Activated T-cell treated with anti-CD3 and anti-CD28 coated beads for 48 hours (primary cell): ENCODE measurements at places on chromosomes 5 and 9.

- DNase-seq = no peak
Observed at GRCh38 chr9:101849102-101849707, 110.8 kb upstream of the GRIN3A start.

- DNase-seq = peak; percentile 45
Observed at GRCh38 chr9:36995927-36996705, 38.0 kb downstream of the PAX5 start.

- DNase-seq = no peak
Observed at GRCh38 chr5:173612948-173613347, 3.5 kb downstream of the BOD1 start.

DNA sequence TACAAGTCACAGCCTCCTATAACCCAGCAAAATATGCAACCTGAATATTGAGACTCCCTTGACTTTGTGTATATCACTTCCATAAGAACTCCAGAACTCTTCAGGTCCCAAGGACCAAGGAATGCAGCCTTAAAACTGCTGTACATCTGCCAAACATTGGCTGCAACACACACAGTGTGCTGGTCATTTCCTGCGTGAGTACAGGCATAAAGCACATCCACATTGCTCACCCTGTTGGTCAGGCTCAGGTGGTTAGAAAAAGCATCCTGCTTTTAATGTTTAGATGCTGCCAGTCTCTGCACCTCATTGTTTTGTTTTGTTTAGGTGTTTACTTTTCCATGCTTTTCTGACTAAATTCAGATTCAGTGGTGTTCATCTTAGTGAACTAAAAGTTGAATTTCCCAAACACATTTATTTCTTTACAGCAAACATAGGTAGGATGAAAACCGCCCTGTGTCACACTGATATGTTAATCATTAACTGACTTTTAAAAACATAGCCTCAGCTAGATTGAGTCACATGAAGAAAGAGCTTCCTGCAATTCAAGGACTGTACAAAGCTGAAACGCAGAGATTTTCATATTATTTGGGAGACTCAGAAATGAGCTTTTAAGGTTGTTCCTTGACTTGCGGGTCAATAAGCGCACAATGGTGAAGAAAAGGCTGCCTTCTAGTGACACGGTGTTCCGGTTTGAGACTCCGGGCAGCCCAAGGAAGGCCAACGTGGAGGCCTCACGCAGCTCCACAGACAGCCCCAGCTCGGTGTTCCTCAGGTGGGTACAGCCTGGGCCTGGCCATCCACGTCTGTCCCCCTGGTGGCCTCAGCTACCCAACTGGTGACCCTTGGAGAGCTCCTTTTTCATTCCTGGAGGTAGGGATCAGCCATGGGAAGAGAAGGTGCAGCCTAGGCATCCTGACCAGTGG lies 52.2 kb upstream of the GRAMD2B start:
- no peak for DNase-seq

DNA sequence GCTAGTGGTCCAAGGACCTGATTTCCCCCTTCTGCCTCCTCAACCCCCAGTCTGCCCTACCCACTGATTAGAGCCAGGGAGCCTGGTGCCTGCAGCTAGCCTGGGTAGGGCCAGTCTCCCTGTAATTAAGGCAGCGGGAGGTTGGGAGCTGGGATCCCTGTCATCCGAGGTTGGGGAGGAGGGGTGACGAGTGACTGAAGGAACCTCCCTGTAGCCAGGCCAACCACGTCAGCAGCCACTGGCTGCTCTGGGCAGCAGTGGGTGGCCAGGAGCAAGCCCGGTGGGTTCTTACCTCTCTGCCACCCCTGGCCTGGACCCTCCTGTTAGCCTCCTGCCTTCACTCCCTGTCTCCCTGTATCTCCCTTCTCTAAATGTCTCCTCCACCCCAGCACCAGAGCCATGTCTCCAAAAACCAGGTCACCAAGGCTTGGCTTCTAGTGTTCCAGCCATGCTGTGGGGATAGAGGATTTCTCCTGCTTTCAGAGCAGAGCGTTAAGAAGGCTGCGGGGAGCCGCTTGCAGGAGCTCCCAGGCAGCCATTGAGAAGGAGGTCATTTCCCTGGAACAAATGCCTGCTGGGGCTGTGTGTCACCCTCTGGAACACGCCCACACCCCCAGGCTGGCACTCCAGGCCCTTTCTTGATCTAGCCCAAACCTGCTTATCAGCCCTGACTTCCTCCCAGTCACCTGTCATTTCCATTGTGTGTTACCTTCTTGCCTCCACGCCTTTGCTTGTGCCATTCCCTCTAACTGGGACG lies 65.0 kb upstream of the GGTA1 start:
- no peak for DNase-seq

DNA sequence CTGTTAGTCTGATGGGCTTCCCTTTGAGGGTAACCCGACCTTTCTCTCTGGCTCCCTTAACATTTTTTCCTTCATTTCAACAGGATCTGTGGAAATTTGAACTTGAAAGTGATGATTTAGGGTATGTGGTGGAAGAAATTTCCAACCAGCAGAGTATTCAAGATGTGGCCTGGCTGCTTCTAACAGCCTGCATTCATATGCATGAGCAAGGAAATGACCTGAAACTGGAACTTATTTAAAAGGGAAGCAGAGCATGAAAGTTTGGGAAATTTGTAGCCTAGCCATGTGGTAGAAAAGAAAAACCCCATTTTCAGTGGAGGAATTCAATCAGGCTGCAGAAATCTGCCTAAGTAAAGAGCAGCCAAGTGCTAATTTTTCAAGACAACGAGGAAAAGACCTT lies 41.7 kb downstream of the UNC13B start:
- DNase-seq = no peak

- DNase-seq = no peak
Observed at GRCh38 chr5:13591621-13592020, 352.9 kb downstream of the DNAH5 start.

DNA sequence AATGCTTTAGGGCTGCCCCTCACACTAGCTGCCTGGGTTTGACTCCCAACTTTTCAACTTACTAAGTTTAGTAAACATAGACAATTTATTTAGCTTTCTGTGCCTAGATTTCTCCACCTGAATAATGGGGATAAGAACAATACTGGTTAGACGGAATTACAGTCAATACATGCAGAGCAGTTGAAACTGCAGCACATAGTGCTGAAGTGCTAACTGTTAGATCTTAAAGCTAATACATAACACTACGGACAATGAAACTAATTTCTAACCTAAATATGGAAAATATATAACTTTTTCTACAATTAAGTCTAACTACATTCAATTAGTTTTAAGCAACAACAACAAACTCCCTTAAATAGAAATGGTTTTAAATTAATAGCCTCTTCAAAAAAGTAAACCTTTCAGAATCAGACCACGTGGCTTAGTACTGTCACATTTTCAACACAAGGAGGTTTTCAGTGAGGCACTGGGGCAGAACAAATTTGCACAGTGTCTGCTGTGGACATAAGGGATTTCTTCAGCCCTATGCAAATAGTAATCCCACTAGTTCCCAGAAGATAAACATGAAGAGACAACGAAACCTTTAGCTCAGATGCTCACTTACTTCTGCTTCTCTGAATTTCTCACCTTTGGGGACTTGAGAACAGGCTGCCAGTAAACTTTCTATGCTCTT lies 293.4 kb downstream of the EDIL3 start:
- DNase-seq = no peak

- no peak for DNase-seq
Observed at GRCh38 chr9:92538541-92538940, 2.8 kb upstream of the ECM2 start.

- DNase-seq = no peak
Observed at GRCh38 chr5:181194489-181195248, 10.3 kb downstream of the TRIM7 start.

DNA sequence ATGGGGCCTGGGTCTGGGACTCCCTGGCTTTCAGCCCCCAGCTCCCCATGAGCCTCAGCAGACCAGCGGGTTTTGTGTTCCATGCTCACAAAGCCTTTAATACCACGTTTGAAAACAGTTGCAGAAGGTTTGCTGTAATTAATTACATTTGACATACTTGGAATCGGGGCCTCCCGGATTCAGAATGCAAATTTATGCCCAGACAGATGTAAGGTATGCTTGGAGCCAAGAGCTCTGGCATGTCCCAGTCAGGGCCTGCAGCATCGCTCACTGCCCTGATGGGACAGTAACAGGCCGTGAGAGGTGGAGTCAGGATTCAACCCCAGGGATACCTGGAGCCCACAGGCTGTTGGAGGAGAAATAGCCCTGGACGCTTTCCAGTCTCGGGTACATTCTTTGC lies 12.2 kb downstream of the ZNF618 start:
- DNase-seq = no peak

DNA sequence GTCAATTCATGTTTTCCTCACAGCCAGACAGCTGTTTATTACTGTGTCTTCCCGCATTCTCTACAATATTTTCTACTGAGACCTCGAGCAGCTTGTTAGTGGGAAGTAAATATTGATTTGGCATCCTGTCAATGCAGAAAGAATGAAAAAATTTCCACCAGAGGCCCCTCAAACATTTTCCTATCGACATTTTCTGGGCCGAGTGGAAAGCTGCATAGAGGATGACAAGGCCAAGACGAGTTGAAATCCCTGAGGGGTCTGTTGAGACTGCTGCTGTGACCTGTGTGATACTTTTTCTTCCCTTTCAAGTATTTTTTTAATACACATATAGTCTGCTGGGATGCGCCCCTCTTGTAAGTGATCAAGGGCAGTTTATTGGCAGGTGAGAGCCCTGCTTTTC lies 91.4 kb upstream of the SH3GL2 start:
- DNase-seq = no peak

DNA sequence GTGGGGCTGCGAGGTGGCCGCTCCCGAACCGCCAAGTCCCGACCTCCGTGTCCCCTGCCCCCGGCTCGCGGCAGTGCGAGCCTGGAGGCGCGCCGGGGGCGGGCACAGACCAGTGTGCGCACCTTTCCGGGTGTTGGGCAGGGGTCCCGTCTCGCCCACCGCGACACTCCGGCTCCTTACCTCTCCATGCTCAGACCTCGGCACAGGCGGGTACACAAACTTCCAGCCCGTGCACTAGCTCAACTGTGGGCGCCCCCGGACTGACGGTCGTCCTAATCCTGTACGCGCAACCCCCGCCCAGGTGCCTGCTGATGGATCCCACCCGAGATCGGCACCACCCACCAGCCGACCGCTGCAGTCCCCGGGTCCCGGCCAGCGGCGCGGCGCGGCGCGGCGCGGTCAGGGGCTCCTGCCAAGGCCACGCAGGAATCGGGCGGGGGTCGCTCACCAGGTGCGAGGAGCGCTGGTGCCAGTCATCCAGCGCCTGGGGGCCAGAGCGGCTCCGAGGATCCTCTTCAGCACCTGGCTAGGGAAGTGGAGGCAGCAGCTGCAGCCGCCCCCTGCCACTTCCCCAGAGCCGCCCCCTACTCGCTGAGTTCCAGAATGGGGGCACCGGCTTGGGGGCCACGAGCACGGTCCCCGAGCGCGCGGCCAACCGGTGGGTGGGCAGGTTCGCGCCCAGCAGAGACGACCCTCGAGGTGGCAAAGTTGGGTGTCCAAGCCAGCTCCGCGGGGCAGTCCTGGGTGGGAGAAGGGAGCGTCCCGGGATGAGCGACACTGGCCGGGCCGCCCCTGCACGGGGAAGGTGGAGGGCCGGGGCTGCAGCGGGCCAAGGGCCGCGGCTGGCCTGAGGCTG lies 511 bp downstream of the SEMA5A start:
- no peak for DNase-seq

- no peak for DNase-seq
Observed at GRCh38 chr9:20135119-20135697, 346.4 kb upstream of the SLC24A2 start.

GRCh38 chr5:104494083-104494482 lies 931.5 kb upstream of the NUDT12 start:
- DNase-seq = no peak

DNA sequence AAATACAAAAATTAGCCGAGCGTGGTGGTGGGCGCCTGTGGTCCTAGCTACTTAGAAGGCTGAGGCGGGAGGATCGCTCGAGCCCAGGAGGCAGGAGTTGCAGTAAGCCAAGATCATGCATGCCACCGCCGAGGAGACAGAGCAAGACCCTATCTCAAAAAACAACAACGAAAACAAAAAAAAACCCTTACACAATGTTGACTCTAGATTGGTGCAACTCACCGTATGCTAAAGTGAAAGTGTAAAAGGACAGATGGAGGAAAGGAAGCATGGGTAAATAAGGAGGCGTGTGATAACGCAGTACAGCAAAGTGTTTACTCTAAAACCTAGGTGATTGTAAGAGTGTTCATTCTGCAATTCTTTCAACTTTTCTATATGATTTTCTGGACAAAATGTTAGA lies 15.9 kb upstream of the RUFY1 start:
- DNase-seq = no peak

GRCh38 chr5:73436535-73437100 lies 12.0 kb downstream of the FOXD1 start:
- DNase-seq = no peak

- DNase-seq = no peak
Observed at GRCh38 chr9:116541402-116541801, 145.7 kb upstream of the TRIM32 start.

DNA sequence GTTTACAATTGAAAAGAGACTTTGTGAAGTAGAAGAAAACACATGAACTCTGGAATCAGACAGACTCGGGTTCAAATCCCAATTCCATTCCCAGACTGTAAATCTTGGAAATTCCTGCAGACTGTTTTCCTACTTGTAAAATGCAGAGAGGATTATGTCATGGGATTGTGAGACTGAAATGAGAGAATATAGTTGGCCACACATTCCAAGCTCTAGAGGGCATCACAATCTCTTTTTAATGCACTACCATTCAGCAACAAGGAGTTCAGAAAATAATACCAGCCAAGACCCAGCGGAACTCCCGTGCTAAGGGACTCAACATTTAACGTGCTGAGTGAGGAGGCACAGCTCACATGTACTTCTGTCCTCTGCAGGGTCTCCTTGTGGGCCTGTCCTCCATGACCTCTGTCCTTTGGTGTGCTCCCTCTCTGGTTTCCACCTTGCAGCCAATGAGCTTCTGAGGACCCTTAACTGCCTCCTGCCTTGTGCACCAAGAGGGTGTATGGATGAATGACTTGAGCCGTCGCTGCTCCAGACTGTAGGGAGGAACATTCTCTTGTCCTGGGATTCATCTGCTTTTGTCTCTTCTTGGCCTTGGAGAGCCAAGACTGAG lies 263.5 kb downstream of the NTRK2 start:
- DNase-seq = no peak

DNA sequence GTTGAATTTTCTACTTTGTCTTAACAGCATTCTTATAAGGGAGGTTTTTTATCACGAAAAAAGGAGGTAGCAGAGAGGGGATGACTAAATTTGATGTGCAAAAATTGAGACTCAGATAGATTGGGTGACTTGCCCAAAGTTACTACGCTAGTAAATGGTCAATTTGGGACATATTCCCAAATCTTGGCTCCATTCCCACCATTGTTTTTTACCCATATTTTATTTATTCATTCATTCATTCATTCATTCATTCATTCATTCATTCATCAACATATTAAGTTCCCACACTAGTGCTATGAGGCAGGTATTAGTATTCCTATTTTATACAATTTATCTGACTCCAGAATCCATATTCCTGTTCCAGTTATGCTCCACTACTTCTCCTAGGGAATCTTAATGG lies 85.6 kb downstream of the HACD4 start:
- no peak for DNase-seq

DNA sequence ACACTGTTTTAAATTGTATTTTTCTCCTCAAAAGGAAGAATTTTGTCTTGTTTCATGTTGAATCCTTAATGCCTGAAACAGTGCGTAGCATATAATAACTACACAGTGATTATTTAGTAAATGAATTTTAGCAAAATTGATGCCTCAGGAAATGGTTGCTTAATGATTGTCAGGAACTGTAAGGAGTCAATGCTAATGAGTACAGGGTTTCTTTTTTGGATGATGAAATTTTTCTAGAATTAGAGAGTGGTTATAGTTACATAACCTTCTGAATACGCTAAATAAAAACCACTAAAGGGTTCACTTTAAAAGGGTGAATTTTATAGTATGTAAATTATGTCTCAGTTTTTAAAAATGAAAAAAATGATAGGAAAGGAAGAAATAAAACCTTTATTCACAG lies 14.9 kb downstream of the FAM151B start:
- DNase-seq = no peak
